CD8-positive, alpha-beta T cell (primary cell): ENCODE measurements at places on chromosomes 1 and 21.
A peak's percentile ranks its signal among the peaks of the same experiment; 100 is the strongest.

GRCh38 chr1:58983162-58983561, 199.3 kb upstream of the JUN start:
- no peak for DNase-seq

DNA sequence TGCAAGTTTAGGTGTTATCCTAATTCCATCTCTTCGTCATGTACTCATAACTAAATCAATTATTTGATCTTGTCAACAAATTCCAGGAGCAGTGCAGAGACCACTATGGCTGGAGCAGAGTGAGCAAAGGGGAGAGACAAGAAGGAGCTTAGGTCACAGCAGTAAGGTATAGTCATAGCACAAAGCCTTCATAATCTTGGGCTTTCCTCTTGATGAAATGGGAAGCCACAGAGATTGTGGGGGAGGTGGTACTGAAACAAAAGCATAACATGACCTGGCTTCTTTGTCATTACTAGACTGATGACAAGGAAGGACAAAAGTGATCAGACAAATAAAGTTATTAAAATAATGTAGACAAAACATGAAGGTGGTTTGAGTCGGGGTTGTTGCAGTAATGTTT, 60.1 kb upstream of the PTGS2 start:
- DNase-seq, result no peak

DNA sequence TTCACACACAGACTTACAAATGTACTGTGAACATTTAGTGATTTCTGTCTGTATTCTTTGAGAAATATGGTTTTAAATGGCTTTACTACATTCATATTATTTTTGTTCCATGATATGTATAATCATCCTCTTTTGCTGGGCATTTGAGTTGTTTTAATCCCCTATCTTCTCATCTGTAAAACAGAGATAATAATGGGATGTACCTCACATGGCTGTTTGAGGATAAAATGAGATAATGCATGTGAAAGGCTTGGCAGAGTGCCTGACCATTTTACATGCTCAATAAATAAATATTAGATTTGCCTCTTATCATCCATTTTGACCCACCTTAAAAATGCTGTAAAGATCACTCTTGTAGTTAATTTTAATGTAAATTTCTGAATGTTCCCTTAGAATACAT, 197.2 kb downstream of the C1orf94 start:
- DNase-seq, result no peak

GRCh38 chr1:167645140-167645541, 15.1 kb downstream of the RCSD1 start:
- no peak for DNase-seq

DNA sequence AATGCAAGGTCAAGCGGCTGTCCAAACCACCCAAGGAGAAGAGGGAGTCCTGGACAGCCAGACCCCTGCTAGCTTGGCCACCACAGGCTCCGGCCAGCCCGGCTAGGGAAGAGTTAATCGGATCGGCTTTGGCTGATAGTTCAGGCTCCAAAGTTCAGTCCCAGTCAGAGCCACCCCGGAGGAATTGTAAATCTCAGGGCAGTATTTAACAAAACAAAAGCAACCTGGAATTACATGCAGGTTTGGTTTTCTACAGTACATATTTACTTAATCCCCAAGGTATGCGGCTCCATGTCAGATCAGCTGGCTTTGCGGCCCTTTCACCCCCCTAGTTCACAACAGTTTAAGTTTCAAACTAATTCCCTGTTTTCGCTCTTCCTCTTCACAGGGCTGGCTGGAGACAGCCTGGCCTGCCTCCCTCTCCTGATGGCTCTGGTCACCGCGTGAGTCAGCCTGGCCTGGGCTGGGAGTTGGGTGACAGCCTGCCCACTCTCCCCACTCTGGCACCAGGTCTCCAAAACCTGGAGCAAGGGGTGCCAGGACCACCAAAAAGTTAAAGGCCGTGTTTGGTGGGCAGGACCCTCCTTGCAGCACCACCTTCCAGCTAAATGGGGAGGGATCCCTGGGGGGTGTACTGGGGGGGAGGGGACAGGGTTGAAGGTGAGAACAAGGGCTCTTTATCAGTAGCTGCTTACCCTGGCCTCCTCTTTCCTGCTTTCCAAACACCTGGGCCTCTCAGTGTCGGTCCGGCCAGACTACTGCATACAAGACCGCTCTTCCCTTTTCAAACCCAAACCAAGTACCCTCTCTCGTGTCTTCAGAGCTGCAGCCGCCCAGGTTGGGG, 1.9 kb downstream of the DHRS3 start:
- peak; percentile 54 for DNase-seq

DNA sequence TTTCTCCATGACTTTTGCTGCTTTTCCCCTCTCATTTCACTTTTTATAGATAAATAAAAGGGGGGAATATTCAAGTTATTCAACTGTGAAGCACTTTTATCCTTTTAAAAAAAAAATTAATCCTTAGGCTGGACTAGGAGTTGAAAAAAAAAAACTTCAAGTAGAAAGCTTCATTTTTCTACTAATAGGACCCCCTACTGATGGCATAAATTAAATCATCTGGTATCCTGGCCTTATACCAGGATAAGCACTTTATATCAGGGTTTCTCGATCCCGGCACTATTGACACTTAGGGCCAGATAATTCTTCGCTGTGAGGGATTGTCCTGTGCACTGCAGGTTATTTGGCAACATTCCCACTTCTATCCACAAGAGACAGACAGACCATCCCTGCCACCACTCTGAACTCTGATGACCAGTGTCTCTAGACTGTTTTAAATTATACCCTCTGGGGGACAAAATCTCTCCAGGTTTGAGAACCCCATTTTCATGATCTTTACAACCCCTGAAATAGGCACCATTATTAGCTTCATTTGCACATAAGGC, 17.6 kb downstream of the USP33 start:
- DNase-seq, result no peak

GRCh38 chr1:240414237-240414636, 197.7 kb downstream of the GREM2 start:
- DNase-seq, result no peak

DNA sequence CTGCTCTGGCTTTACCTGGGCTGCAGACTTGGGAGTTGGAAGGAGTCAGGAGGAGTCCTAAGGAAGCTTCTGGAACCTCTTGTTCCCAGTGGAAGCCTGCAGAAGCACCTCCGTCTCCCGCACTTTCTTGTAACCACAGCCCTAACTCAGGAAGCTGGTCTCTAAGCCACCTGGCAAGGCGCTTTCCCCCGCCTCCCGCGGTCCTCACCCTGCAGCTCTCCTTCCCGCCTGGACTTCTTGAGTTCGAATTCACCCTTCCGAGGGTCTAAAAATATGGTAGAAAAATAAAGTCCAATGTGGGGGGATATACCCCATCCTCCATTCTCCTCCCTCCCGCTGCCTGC, 15.1 kb downstream of the PAX7 start:
- no peak for DNase-seq

GRCh38 chr1:201566933-201567801, 28.2 kb downstream of the NAV1 start:
- DNase-seq, result no peak

- no peak for DNase-seq
Measured at GRCh38 chr1:32307324-32307723, 15.4 kb downstream of the HDAC1 start.
